ENCODE measurements at places on chromosomes 7 and 10.

DNA sequence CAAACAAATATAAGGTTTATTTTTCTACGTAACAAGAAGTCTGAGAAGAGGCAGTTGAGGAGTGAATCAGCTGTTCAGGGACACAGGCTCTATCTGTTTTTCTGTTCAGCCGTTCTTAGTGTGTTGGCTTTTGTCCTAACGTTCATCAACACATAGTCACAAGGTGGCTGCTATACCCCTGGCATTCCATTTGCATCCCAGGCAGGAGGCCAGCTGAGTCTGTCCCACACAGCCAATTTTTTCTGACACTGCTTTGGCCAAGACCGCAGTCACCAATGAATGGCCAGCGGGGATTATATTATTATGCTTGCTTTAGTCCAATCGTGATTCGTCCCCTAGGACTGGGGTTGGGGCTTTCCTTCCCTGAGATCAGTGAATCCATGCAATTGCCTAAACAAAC is 143.4 kb upstream of the CHST15 start:
- no peak for DNase-seq

- DNase-seq, result no peak
Measured at GRCh38 chr10:13349463-13350274, 1.6 kb upstream of the SEPHS1 start.

- DNase-seq, result no peak
Measured at GRCh38 chr10:132669208-132669861, 116.6 kb downstream of the NKX6-2 start.

DNA sequence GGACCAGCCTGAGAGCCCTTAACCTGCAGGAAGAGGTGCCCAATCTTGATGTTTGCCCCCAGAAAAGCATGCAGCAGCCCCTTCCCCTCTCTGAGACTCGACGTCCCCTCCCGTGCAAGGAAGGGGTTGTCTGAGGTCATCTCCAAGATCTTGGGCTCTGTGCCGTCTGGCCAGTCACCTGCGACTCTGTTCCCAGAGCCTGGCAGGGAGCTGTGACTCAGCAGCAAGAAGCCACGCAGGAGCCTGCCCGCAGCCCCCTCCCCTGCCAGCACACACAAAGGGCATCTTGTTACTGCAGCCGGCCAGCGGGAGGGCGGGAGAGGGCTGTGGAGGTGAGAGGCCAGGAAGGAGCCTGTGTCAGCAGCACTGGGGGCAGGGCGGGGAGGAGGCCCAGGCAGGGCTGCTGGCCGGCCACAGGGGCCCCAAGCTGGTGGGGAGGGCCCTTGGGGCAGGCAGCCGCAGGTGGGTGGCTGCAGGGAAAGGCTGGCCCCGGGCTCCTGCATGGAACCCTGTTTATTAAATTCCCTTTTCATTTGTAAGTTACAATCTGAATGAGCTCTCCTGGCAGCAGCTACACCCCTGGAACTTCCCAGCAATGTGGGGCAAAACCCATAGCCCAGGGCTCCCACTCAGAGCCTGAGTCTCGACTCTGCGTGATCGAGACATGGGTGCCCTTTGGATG is 103.7 kb upstream of the ZMIZ1 start:
- no peak for DNase-seq

GRCh38 chr10:67772894-67773511 is 65.0 kb downstream of the DNAJC12 start:
- no peak for DNase-seq

GRCh38 chr10:84762754-84763394 is 434.5 kb downstream of the CCSER2 start:
- DNase-seq, result no peak

DNA sequence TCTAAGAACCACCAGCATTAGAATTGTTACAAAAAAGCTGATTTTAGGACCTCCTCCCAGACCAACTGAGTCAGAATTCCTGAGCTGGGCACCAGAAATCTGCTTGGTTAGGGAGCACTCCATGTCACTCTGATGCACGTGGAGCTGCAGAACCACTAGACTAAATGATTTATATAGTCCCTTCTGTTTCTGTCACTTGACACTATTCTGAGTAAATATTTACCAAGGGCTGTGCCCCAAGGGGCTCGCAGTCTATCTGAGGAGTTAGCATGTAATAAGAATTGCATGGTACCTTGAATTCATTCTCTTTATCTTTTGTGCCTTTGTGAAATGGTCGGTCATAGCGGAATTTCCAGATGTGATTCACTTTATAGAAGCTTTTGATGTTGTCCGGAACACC is 196.0 kb upstream of the IMMP2L start:
- no peak for DNase-seq

DNA sequence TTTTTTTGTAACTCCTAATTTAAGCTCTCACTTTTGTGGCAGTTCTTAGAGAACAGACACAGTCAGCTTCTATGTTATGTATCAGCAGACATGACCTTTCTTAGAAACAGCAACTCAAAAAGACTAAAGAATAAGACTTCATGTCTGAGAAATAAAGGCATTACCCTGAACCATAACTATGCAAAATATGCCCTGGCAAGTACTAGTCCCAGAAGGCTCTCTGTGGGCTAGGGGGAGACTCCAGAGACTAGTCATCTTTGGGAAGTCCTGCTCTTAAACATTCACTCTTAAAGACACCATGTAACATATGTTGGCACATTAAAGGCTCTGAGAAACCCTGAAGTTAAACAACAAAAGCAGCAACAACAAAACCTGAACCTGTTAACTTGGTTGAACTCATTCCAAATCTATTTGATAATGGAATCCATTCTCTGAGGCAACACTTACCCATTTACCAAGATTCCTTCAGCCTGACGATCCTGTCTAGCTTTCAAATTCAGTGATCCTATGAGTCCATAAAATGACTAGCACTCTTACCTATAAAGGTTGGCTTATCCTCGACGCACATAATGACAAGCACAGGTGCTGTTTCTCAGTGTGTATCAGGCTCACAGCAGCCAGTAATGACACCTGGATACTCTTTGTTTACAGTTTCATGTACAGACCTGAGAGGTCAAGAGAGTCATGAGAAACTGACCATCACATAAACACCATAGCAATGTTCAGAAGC is 62.3 kb downstream of the OSBPL3 start:
- DNase-seq, result no peak

DNA sequence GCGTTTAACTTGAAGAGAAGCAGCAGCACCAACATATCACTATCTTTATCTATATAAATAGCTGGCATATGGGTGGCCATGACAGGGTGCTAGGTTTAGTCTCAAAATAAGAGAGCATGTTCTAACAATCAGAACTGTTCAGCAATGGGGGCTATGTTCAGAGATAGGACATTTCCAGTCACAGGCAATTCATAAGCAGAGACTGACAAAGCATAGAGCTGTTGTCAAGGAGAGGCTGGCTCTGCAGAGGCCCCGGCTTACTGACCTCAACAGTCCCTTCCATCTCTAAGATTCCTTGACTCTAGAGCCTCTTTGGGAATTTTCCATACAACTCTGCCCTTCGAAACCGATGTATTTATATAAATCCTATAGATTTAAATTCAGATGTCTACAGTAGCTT is 17.2 kb downstream of the ANK3 start:
- no peak for DNase-seq

DNA sequence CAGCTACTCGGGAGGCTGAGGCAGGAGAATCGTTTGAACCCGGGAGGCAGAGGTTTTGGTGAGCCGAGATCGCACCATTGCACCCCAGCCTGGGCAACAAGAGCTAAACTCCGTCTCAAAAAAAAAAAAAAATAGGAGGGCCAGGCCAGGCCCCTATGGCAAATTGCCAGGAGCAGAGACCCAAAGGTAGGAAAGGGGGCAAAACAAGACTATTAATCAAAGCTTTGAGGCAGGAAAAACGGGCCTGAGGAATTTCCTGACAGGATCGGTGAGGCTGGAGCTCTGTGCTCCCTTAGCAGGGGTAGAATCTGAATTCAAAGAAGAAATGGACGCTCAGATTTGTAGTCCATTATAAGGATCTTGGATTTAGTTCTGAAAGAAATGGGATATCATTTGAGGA is 2.8 kb upstream of the VOPP1 start:
- no peak for DNase-seq

DNA sequence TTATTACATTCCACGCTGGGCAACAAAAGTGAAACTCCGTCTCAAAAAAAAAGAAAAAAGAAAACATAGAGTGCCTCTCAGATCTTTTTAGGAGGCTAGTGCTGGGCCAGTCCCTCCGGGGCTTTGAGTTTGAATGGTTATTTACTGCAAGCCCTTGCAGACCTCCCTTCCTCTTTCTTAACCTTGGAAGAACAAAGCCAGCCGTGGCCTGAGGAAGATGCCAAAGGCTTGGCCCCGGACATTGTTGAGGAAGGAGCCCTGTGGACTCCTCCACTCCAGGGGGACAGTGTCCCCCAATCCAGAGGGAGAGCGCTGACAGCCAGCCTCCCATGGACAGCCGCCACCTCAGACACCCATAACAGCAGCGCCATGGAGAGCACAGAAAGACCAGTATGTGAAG is 5.0 kb downstream of the TSPAN33 start:
- no peak for DNase-seq

GRCh38 chr7:3218411-3219225 is 82.4 kb upstream of the SDK1 start:
- DNase-seq, result no peak
